ENCODE measurements at places on chromosomes 2 and 18. TPM values are rescaled to one million over a fixed set of nuclear protein-coding genes. Genes with fewer than 3 reads are reported as not detected.

AGXT gene
- not detected for total RNA-seq

COBLL1 gene
- 36.9 TPM for total RNA-seq

DNPEP gene
- 81.1 TPM for total RNA-seq

CROCC2 gene
- not detected for total RNA-seq

VAMP5 gene
- 45.2 TPM for total RNA-seq

ABCG8 gene
- not detected for total RNA-seq

IL1B gene
- total RNA-seq, result 4.8 TPM

SERPINB10 gene
- 0.20 TPM for total RNA-seq

COLEC12 gene
- 7.9 TPM for total RNA-seq

CYP26B1 gene
- total RNA-seq, result 3.0 TPM

SLC19A3 gene
- total RNA-seq, result 0.81 TPM

SPATA3 gene
- not detected for total RNA-seq

LAMA1 gene
- 0.30 TPM for total RNA-seq

MAP4K3 gene
- total RNA-seq, result 41.7 TPM

LINC00305 gene
- total RNA-seq, result not detected

ALPI gene
- total RNA-seq, result not detected

C2orf80 gene
- not detected for total RNA-seq

ANTXR1 gene
- total RNA-seq, result 75.2 TPM

TSN gene
- total RNA-seq, result 36.8 TPM

CRACDL gene
- 2.4 TPM for total RNA-seq

SERPINB11 gene
- not detected for total RNA-seq

NT5C1B gene
- total RNA-seq, result not detected

GAD1 gene
- total RNA-seq, result not detected

TIA1 gene
- total RNA-seq, result 51.7 TPM

CHRND gene
- not detected for total RNA-seq

STEAP3 gene
- total RNA-seq, result 6.9 TPM

MYO5B gene
- total RNA-seq, result 1.4 TPM

BUB1 gene
- total RNA-seq, result 1.2 TPM

XRCC5 gene
- 114 TPM for total RNA-seq

EFR3B gene
- total RNA-seq, result 5.5 TPM

DPP10 gene
- not detected for total RNA-seq

CCDC74B gene
- 0.30 TPM for total RNA-seq

CASP10 gene
- 5.8 TPM for total RNA-seq

PIAS2 gene
- total RNA-seq, result 34.3 TPM

BAZ2B gene
- total RNA-seq, result 46.7 TPM

NEDD4L gene
- 46.0 TPM for total RNA-seq

TGFA gene
- 2.3 TPM for total RNA-seq

RAMP1 gene
- 36.5 TPM for total RNA-seq

GNLY gene
- total RNA-seq, result not detected

PTPRN gene
- 0.93 TPM for total RNA-seq

NDC80 gene
- 0.35 TPM for total RNA-seq

NPAS2 gene
- 29.5 TPM for total RNA-seq

UXS1 gene
- 31.9 TPM for total RNA-seq

HRH4 gene
- not detected for total RNA-seq

SH3BP4 gene
- total RNA-seq, result 14.2 TPM

OLA1 gene
- total RNA-seq, result 58.1 TPM

POLR1B gene
- 6.8 TPM for total RNA-seq

DTNA gene
- total RNA-seq, result 190 TPM

NYAP2 gene
- not detected for total RNA-seq
